ENCODE measurements at places on chromosomes 3 and 15.
A peak's percentile ranks its signal among the peaks of the same experiment; 100 is the strongest.

- no peak for DNase-seq
Observed at GRCh38 chr15:73957276-73957675, 31.0 kb downstream of the LOXL1 start.

GRCh38 chr15:80787316-80787715 is 8.1 kb downstream of the CEMIP start:
- DNase-seq, result no peak

DNA sequence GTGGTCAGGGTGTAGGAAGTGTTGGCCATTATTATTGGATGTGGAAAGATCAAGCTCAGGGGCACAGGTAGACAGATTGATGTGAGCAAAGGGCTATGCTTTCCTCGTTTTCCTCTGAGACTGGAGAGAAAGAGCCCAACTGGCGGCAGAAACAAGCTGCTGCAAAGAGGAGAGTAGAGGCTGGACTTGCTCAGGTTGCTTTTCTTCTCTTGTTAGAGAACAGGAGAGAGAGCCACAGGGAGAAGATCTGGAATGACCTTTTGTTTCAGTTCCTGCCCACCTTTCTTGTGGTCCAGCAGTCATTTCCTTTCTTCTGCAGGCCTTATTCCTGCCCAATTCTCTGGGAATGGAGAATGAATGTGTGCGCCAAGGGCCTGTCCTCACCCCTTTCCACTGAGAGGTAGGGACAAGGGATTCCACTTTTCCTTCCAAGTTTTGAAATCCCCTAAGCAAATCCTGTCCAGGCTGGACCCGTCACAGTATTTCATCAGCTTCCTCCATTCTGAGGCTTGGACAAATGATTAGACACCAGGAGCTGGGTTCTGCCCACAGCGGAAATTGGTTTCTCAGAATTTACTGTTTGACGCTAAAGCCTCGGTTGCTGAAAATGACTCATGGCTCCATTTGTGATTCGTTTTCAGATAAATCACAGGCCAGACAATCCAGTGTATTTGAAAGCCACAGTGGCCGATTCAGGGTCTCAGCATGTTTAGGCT is 16.1 kb downstream of the ZNF80 start:
- DNase-seq, result no peak

DNA sequence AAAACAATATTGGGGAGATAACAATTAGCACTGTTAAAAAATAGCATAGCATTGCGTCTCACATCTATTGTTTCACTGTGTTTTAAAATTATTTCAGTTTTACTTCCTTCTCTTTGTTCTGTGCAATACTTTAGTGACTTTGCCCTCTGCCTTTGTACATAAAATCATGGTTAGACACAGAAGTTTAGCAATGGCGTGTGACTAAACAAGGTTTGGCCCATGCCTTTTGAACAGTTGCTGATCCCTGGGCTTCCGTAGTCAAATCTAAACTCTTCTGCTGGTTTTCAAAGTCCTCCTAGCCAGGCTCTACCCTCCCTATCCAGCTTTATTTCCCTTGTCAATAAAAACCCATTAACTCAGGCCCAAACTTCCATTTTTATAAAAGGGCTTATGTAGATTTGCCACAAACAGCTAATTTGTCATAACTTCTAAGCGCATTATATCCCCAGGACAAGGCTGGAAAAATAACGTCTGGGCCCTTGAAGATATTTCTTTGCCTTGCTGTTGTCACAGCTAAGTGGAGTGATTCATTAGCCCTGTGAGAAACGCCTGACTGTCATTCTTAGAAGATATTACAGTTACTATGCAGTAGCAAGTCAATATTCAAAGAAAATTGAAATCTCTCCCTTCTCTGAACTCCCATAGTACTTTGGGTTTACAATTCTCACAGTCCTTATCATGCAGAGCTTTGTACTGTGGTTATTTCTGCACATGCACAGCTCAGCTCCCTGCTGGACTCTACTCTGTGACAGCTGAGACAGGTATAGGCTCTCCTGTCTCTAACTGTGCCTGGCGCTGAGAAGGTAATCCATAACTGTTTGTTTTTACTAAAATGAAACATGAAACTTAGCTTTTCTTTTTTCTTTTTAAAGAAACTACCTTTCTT is 123.4 kb upstream of the SLC24A5 start:
- DNase-seq, result no peak

DNA sequence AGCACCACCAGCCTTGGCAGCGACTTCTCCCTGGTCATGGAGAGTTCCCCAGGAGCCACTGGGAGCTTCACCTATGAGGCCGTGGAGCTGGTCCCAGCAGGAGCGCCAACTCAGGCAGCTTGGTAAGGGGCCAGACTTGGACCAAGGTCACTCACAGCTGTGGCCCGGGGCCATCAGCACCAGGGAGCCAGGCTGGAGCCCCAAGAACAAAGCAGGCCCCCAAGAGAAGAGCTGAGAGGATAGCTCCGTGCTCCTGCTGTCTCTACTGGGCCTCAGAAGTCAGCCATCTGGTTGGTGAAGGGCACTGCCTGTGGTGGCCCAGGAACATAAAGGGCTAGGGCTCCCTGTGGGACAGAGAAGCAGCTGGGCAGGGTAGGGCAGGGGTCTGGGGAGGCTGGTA is 14.7 kb upstream of the CPNE9 start:
- DNase-seq, result no peak

GRCh38 chr3:134315286-134316106 is 58.8 kb downstream of the AMOTL2 start:
- DNase-seq, result no peak

GRCh38 chr3:184230603-184231528 is 1.5 kb downstream of the VWA5B2 start:
- DNase-seq, result no peak

- DNase-seq, result no peak
Observed at GRCh38 chr3:30597131-30597768, 9.2 kb upstream of the TGFBR2 start.

GRCh38 chr15:78638658-78639314 is 2.2 kb downstream of the CHRNB4 start:
- DNase-seq, result peak; percentile 9

GRCh38 chr15:98967916-98968315 is 39.7 kb downstream of the PGPEP1L start:
- DNase-seq, result no peak

GRCh38 chr3:170247875-170248274 is 25.7 kb downstream of the PRKCI start:
- DNase-seq, result no peak

- no peak for DNase-seq
Observed at GRCh38 chr3:171064461-171064860, 37.9 kb upstream of the SLC2A2 start.

GRCh38 chr3:156378871-156379270 is 176.0 kb downstream of the SSR3 start:
- DNase-seq, result no peak

- DNase-seq, result no peak
Observed at GRCh38 chr3:18122264-18122663, 302.9 kb downstream of the SATB1 start.

- no peak for DNase-seq
Observed at GRCh38 chr3:152638707-152639450, 196.1 kb upstream of the P2RY1 start.

All from activated CD4-positive, CD25-positive, alpha-beta regulatory T cell (primary cell).